ENCODE measurements at places on chromosomes 6 and 20.

DNA sequence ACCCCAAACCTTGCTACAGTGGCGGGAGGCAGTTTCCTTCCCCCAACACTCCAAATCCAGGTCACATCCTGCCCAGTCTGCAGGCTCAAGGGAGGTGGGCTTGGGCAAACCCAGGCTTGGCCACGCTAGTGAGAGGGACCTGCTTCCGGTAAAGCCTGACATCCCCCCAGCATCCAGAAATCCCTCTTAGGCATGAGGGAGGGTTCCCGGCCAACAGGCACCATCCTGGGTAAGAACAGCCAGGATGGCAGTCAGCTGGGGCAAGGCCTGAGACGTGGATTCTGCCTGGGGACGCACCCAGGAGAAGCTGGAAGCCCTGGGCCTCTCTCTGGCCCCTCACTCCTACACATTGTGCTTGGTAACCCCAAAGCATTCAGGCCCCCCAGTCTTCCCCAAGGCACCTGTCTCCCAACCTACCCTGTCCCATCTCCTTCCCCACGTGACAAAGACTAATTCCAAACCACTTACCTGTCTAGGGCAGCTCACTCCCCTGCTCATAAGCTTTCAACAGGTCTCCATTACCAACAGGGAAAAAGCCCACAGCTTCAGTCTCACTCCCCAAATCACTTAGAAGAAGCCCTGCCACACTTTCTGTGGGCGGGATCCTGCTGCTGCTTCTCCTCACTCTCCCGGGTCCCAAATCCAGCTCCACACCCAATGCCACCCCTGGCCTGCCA, 2.1 kb downstream of the C20orf144 start:
- DNase-seq = no peak

GRCh38 chr20:39090906-39091305, 128.8 kb downstream of the DHX35 start:
- no peak for DNase-seq

GRCh38 chr20:23000232-23000947, 34.7 kb upstream of the SSTR4 start:
- no peak for DNase-seq

DNA sequence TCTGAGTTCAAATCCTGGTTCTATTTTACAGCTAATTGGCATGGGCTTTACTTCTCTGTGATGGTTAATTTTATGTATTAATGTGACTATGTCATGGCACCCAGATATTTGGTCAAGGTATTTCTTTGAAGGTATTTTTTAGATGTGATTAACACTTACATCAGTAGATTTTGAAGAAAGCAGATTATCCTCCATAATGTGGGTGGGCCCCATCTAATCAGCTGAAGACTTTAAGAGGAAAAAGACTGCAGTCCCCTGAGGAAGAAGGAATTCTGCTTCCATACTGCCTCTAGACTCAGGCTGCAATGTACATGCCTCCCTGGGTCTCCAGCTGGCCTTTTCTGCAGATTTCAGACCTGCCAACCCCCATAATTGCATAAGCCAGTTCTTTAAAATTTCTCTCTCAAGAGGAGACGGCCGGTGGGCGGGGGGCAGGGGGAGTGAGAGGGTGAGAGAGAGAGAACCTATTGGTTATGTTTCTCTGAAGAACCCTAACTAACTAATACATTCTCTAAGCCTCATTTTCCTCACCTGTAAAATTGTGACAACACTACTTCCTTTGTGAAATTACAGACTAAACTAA, 338.2 kb upstream of the PRDM1 start:
- DNase-seq = no peak

DNA sequence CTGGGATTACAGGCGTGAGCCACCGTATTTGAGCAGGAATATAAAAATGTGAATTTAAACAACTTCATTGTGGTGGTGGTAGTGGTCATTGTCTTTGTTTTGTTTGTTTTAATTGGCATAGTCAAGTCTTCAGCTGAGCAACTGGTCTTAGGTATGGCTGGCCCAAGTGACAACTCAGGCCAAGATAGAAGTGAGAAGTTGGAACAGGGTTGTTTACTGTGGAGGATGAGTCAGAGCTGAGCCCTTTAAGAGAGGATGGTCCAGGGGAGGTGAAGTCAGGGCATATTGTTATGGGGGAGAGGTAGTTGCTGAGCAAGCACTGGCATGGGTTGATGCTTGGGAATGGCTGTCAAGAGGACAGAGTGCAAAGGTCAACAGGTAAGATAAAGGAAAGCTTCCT, 308.2 kb downstream of the FARS2 start:
- DNase-seq = no peak

GRCh38 chr6:151493161-151493803, 535 bp upstream of the CCDC170 start:
- no peak for DNase-seq

GRCh38 chr6:70686548-70687133, 19.0 kb downstream of the SMAP1 start:
- no peak for DNase-seq

DNA sequence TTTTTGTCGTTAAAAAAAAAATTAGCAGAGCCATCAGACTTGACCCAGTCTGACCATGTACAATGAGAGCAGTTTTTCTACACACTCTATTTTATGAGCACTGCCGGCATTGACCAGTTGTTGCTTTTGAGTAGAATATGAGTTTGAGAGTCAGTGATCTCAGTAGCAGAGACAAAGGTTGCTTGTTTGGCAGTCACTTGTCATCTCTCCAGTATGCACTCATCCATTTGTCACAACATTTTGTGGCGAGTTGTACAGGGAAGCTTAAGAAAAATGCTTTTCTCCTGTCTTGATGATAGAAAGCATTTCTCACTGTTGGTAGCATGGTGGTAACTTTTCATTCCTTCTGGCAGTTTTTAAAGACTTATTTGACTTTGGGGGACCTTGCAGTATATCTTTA, 159.9 kb downstream of the MMS22L start:
- DNase-seq = no peak

DNA sequence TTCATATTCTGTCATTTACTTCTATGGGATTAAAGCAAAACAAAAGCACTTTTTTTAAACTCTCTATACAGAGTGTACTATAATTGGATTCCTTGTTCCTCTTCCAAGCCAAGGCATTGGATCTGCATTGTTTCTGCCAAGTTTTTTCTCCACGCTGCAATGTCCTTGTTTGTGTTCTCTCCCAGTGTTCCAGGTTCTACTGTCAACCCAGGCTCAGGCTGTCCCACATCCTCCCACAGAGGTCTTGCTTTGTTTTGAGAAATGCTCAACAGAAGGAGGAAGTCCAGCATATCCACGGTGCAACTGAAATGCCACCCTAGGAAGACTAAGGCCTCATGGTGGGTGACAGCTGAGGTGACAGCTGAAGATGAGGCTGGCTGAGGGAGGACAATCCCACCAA, 287.1 kb upstream of the PRDM1 start:
- no peak for DNase-seq

DNA sequence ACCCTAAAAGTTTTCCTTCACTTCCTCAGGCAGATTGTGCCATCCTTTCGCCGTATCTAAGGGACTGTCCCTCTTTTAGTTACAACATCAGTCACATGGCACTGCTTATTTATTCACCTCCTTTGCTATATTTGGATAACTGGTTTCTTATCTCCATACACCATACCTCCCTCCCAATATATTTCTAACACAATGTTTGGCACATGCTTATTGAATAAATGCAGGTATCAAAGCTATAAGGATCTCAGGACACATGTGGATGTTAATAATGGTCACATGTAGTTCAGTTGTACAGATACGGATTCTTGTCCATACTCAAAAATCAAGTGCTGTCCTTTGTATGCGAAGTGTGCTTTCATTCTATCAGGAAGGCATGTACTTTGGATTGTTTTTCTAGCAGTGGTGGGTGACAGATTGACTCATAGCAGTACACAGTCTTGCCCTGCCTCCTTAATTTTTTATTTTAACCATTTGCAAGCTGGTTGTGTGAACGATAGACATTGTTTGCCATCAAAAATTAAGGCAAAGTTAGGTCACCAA, 407.1 kb upstream of the RUNX2 start:
- no peak for DNase-seq

- no peak for DNase-seq
These were observed 12.5 kb upstream of the BCKDHB start for GRCh38 chr6:80094017-80094416.

DNA sequence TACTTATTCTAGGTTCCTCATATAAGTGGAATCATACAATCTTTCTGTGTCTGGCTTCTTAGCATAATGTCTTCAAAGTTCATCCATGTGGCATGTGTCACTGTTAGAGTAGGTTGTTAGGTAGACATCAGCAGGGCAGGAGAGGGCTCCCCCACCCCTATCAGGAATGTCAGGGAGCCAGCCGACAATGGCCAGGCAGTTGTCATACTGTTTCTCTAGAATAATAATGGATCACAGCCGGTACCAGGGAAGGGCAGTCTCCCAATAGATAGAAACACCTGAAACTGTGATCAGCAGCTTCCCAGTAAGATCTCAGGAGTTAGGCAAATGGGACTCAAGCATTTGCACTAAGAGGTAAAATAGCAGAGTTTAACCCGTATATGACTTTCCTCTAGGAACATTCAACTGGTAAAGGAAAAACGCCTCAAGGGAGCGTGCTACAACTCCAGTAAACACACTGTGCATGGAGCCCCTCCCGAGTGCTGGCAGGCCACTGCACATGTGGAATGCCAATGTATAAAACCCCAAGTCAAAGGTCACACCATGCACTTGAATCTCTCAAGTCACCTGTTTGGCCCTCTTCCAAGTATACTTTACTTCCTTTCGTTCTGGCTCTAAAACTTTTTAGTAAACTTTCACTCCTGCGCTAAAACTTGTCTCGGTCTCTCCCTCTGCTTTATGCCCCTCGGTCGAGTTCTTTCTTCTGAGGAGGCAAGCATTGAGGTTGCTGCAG, 29.8 kb upstream of the SIRT5 start:
- no peak for DNase-seq

DNA sequence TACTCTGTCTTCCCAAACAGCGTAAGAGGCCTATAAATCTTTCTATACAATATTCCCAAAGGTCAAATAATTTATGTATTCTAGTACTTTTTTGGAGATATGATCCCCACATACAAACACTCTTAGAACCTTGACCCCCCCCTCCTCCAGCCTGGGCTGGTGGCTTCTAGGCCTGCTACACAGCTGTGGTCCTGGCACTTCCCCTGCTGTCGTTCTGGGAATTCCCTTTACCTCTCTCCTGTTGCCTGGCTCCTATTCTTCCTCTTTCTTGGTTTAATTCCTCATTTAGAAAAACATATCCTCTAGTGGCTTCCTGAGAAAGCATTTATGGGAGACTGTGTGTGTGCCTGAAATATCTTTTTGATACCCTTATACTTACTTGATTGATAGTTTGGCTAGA, 4.1 kb upstream of the TXLNB start:
- DNase-seq = no peak

- DNase-seq = no peak
These were observed 516.1 kb upstream of the MAN1A1 start for GRCh38 chr6:119865466-119866350.

DNA sequence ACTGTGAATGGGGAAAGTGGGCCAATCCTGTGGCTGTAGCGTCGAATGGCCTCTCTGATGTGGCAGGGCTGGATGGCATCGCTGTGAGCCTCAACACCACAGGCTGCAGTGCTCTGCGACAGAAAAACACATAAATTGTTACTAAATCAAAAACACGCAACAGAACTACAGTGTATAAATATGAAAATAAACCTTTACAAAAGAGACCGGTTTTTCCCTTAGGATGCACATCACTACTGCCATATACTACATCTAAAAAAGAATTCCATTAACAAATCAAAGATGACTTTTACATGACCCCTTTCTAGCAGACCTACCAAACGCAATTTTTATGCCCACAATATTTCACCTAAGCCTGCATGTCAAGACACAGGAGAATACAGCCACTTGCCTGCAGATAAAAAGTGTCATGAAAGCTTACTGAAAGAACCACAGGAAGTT, 395.5 kb upstream of the RUNX2 start:
- DNase-seq = no peak

DNA sequence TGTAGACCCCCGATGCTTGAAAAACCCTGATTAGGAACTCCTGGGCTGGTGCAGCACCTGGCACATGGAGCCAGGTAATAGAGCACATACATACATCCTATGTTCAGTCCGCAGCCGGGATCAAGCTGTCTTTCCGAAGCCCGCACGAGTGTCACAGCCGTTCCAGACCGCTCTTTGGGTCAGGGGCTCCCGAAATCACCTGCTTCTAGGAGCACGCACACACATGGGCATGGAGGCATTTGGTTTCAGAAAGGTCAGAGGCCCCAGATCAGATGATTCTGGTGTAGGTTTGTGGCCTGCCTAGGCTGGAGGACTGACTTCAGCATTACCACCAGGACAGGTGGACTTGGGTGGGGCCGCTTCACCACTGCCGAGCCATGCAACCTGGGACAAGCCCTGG, 42.1 kb upstream of the STX16 start:
- DNase-seq = no peak

DNA sequence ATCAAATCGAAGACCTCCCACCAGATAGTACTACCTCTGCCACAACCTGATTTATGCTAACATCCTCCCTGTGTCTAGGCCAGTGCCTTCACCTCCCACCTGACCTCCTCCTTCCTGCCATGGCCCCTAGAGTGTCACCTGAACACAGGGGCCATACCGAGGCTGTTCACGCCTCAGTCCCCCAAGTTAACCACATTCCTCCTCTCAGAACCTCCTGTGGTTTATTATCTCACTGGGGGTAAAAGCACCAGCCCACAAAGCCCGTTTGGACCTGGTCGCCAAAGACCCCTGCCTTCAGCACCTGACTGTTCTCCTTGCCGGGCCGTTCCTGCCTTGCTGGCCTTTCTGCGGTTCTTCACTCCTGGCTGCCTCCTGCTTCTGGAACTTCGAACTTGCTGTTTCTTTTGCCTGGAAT, 13.7 kb downstream of the MAS1 start:
- DNase-seq = no peak

DNA sequence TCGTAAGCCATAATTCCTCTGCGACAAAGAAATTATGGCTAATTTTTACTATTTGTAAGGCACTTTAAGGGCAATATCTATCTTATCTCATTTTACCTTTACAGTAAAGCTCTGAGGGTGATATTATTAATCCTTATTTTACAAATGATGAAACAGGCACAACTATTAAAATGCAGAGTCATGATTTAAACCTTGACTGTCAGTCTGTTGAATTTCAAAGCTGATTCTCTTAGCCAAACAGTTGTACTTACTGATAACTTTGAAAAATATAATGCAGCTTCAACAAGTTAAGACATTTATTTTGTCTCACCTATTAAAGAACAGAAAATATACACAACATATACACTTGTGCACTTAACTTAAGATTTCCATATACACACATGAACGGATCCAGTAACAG, 88.2 kb downstream of the SMPDL3A start:
- no peak for DNase-seq

- DNase-seq = no peak
These were observed 74.6 kb downstream of the NINL start for GRCh38 chr20:25510721-25511120.

DNA sequence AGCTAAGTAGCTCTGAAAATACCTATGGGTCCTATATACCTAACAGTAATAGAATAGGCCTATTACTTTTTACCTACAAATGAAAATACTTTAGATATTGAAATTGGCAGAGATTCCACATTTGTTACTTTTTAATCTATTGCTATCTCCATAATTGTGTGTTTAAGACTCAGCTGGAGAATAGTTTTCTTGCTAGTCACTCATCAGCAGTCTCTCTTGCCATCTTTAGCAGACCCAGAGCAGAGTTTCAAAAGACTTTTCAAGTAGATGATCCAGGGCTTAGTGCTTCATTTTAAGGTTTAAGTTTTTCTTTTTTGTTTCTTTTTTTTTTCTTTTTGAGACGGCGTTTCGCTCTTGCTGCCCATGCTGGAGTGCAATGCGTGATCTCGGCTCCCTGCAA, 12.9 kb downstream of the ANKS1A start:
- no peak for DNase-seq
